Fibroblast of skin of left biceps (primary cell): ENCODE measurements at places on chromosomes 12 and 14.
A peak's percentile ranks its signal among the peaks of the same experiment; 100 is the strongest.

GRCh38 chr14:68409387-68409786 is 383.5 kb downstream of the ZFP36L1 start:
- no peak for DNase-seq

GRCh38 chr14:67417633-67418032 is 5.7 kb upstream of the PLEK2 start:
- DNase-seq: no peak

GRCh38 chr12:110165540-110166159 is 41.5 kb downstream of the IFT81 start:
- DNase-seq: no peak

GRCh38 chr12:49068879-49069506 is 786 bp downstream of the RHEBL1 start:
- no peak for DNase-seq

GRCh38 chr14:56199095-56199981 is 81.1 kb downstream of the PELI2 start:
- peak; percentile 71 for DNase-seq

GRCh38 chr12:106227641-106228319 is 20.0 kb downstream of the CKAP4 start:
- DNase-seq: no peak

DNA sequence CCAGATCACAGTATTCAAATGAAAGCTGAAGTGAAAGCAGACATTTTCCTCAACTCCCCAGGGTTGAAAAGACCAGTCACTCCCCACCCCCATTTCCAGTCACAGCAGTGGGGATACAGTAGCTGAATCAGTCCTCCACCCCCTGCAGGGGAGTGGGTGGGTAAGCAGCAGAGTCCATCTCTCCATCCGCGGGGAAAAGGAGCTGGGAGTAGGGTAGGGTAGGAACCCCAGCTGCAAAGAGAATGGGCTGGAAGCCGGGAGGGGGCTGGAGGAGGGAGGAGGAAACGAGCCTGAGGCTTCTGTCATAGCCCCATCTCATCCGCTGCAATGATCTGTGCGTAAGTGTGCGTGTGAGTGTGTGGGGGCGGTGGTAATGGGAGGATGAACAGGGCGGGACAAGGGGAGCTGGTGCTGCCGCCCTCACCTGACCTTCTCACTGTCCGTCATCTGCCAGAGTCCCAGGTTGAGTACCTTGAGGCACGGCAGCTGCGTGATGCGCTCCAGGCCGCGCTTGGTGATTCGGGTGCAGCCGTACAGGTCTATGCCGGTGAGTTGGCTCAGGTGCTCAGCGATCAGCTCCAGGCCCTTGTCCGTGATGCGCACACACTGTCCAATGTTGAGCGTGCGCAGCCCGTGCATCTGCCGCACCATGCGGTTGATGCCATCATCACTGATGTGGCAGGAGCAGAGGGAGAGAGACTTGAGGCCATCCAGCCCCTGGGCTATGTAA is 1.8 kb downstream of the FBXL14 start:
- no peak for DNase-seq

DNA sequence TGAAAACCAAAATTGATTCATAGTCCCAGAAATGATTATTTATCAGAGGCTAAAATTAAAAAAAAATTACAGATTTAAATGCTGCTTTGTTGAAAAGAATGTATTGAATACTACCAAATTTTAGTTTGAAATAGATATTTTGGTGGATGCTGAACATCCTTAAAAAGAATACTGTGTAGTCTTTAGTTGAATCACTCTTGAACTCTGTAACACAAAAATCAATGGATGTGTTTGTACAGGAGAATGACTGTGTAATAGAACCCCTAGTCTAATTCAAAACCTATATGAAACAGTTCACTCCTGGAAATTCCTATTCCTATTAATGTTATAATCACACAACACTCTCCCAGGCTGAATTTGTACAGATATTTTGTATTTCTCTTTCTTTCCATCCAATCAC is 1.5 kb upstream of the TSPAN8 start:
- DNase-seq: no peak

GRCh38 chr12:63196168-63196567 is 45.2 kb upstream of the AVPR1A start:
- no peak for DNase-seq

- DNase-seq: no peak
Measured at GRCh38 chr12:117038023-117038680, 61.1 kb downstream of the TESC start.

DNA sequence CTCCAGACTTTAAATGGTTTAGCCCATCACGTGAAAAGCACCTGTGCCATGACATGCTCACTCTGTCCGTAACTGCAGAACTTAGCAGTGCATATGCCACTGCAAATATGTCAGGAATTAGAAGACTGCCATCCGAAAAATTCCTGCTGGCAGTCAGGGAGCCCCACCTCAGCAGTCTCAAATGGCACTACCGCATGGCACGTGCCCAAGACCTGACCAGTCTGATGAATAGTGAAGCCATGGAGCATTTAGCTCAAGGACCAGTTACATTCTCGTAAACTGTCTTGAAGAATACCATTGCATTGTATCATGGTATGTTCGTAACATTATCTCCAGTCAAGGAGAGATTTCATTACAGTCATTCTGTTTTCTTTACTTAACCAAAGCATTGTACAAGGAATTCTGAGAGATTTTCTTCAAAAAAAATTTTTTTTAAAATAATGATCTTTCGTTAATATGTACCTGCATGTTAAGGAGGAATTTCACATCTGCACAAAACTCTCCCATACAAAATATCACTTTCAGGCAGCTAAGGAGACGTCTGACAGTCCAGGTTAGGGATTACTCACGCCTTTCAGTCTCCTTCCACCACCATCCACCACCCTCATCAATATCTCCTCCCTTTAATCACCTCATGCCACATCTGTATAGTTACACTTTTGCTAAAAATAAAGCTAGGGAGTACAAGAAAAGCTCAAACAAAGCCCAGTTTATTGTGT is 138.5 kb downstream of the ANO2 start:
- DNase-seq: no peak

- DNase-seq: no peak
Measured at GRCh38 chr12:25017336-25017735, 68.4 kb upstream of the BCAT1 start.

DNA sequence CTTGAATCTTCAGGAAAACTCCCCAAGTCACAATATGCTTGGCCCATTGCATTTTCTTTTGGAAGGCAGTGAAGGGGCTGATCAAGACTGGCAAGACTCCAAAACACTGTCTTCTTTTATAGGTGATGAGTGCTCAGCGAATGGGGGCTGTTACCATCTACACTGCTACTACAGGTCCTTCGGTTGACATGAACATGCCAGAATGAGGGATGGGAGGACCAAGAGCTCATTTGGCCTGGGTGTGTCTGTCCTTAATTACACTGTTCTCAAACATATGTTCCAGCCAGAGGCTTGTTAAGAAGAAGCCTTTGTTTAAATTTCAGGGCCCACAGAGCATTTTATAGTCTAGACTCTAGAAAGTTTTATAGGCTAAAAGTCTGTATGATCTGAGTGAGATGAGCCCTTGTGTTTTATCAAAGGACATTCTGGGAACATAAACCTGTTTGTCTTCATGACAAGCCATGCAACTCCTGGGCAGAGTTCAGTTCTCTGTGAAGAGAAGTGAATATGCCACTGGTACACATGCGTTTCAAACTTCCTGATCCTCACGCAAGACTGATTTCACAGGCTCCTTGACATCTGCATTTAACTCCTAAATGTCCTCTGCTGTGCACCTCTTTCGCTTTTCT is 4.7 kb upstream of the FAM234B start:
- no peak for DNase-seq

DNA sequence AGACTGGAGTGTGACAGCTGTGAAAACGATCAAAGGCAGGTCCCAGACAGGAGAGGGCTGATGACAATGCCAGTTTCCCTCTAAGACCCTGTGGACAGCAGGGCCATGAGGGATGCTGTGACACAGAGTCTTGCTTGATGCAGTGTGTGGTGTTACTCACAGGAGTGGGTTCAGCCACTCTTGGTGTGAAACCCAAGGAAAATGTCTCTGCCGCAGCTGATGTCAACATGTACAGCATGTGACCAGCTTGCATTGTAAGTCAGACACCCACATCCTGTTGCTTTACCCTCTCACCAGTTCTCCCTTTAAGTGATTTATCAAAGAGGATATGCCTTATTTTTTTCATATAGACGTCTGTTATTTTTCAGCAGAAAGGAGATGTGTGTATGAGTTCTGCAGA is 268.6 kb downstream of the BTG1 start:
- DNase-seq: no peak

GRCh38 chr14:59166258-59166657 is 22.2 kb upstream of the DAAM1 start:
- no peak for DNase-seq

- DNase-seq: no peak
Measured at GRCh38 chr12:54393207-54393609, 8.7 kb upstream of the ZNF385A start.
